Hepatic stellate cell (primary cell): ENCODE measurements at places on chromosomes 7 and 10.

GRCh38 chr10:29736366-29737073, 101.7 kb upstream of the SVIL start:
- peak; percentile 84 for DNase-seq

DNA sequence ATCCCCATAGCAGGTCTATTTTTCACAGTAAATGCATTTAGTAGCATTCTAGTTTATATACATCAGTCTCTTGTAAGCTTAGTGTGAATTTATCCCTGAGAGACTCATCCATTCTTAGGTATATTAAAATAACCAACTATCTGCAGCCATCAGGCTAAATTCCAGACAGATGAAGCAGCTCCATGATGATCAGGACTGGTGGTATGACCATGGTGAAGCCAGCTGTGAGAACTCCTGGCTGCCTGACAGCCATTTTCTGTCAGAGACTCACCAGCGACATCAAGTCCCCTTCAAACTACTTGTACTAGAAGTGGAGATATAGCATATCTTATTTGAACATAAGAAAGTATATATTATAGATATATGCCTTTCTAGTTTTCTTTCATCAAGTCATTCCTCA, 70.3 kb upstream of the GSDME start:
- peak; percentile 45 for DNase-seq

DNA sequence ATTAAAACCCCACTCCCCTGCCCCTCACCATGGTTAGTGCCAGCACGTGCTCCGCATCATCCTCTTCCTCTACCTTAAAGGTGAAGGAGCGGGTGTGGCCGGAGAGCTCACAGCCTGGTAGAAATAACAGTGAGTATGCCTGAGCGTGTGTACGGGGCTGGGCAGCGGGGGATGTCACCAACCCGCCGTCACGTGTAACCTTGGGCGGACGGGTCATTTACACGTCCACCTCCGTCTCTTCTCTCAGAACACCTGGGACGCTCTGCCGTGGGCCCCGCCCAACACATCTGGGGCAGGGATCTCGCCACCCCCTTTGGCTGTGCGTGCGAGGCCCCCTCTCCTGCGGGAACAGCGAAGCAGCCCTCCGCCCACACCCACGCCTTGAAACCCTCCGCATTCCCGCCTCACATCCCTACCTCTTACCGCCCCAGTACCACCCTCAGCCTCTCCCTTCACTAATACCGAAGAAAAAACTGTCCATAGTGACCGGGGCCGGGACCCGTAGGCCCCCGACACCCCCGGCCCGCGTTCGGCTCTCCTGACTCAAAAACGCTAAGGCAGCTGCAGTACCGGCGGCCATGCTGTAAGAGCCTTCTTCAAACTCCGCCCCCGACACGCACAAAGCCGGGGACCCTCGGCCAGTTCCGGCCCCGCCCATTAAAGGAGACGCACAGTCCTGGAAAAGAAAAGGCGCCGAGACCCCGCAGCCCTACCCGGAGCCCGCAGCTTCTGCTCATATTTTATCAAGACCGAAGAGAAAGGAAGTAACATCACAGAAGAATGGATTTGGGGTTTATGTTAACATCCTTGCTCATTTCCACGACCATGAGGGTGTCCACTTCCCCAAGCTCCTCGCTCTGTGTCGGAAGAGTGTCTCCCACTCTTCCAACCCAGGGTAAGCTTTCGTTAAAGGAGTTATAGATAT, at the start of gene NPM3:
TSS of gene NPM3 (minus strand) at position 636 of the 925 bp plus-strand sequence. CDS start at position 580, 56 bp downstream.
- peak; percentile 95 for DNase-seq

DNA sequence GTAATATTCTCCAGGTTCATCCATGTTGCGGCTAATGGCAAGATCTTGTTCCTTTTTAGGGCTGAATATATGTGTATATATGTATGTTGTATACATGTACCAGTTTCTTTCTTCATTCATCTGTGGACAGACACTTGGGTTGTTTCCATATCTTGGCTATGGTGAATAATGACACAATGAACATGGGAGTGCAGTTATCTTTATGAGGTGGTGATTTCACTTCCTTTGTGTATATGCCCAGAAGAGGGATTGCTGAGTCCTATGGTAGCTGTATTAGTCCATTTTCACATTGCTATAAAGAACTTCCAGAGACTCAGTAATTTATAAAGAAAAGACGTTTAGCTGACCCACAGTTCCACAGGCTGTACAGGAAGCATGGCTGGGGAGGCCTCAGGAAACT, 17.1 kb upstream of the TSPAN15 start:
- no peak for DNase-seq

- DNase-seq: peak; percentile 66
Measured at GRCh38 chr10:35643151-35644049, 1.3 kb upstream of the FZD8 start.

- DNase-seq: no peak
Measured at GRCh38 chr10:78602201-78602932, 466.4 kb upstream of the ZMIZ1 start.

- peak; percentile 47 for DNase-seq
Measured at GRCh38 chr10:79202188-79203013, 133.6 kb downstream of the ZMIZ1 start.

GRCh38 chr10:92434385-92434784, 139.5 kb downstream of the IDE start:
- DNase-seq: no peak

- no peak for DNase-seq
Measured at GRCh38 chr7:20193873-20194272, 23.3 kb downstream of the MACC1 start.

DNA sequence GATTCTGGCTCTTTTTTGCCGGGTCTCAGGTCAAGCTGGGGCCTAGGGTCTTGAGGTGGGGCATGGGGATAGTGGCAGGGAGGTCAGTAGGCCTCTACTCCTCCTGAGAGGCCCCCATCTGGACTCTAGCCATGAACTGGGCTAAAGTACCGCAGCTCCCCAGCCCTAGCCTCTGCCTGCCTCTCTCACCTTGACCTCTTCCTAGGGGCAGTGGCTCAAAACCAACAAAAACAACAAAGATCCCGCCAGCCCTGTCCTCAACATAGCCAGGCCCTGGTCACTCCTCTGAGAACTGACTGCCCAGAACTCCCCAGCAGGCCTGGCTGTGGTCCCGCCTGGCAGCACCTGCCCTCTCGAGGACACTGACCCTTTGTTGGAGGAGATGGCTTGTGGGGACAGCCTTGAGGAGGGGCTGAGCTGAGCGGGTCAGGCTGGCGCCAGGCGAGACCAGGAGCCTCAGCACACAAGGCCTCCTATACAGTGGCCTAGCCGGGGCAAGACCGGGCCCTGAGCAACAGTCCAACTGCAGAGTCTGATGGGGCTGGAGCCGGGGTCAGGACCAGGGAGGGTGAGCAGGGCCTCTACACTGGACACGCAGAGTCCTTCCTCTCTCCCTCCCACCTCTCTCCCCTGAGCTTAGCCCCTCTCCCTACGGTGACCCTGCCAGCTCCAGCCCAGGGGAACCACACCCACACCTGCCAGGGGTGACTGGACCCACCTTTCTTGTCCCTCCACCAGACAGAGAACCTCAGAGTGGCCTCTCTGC, 11.6 kb upstream of the PPIF start:
- no peak for DNase-seq

GRCh38 chr10:101780187-101780817, 2.9 kb downstream of the NPM3 start:
- DNase-seq: no peak

- DNase-seq: no peak
Measured at GRCh38 chr7:129160161-129160905, 15.8 kb downstream of the TSPAN33 start.

- peak; percentile 31 for DNase-seq
Measured at GRCh38 chr10:110207805-110208613, 604 bp downstream of the MXI1 start.

DNA sequence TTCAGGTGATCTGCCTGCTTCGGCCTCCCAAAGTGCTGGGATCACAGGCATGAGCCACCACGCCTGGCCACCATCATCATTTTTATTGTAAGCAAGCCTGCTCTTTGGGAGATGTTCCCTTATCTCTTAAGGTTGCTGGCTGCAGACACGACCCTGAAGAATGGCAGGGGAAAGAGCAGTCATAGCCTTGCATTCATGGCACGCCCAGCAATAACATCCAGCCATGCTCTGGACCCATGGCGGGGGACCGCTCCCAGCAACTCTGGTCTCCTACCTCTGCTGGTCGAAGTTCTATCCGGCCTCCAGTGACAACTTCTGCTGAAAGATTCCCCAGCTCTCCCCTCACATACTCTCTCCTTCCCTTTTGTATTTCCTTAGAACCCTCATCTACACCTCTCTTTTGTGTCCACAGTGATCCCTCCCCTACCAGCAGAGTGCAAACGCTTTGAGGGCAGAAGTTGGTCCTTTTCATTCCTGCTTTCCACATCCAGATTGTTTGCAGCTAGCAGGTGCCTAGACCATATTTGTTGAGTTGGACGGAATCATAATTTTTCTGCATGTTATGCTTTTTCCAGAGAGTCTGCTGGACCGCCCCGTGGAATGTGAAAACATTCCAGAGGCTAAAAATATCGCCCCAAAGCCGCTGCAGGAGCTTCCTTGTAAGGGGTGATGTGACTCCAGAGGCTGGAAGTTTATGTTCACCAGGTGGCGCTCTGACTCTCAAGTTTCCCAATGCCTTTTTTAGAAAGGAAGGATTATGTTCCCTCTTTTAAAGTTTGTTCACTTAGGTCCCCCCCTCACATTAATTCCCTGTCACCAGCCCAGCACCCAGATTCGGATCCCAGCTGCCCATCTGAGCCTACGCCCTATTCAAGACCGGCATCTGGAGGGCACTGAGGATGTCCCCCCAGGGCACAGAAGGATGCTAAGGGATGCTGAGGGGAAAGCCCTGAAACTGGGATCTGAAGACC, 4.3 kb upstream of the MARVELD1 start:
- DNase-seq: peak; percentile 89

DNA sequence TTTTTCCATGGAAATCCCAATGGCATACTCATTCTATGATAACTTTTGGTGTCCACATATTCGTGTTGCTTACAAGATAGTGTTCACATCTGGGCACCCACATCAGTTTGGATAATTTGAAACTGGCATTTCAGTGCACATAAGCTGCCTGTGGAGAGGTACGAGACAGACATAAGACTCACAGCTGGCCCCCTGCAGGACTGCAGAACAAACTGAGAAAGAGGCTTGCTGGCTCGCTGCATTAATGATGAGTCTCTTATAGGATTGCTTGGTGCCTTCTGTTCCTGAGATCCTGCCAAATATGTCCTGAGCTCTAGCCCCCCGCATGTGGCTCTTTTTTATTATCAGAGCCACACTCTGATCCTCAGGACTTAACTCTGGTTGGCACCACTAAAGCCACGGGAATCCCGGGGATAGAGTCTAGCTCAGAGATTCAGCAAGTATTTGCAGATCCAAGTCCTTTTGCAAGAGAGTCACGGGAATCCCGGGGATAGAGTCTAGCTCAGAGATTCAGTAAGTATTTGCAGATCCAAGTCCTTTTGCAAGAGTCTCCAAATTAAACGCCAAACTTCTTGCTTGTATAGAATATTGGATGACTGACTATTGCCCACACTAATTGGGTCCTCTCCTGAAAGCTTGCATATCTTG, 34.0 kb upstream of the JCAD start:
- no peak for DNase-seq

GRCh38 chr7:2802504-2803341, 41.4 kb downstream of the GNA12 start:
- peak; percentile 27 for DNase-seq

DNA sequence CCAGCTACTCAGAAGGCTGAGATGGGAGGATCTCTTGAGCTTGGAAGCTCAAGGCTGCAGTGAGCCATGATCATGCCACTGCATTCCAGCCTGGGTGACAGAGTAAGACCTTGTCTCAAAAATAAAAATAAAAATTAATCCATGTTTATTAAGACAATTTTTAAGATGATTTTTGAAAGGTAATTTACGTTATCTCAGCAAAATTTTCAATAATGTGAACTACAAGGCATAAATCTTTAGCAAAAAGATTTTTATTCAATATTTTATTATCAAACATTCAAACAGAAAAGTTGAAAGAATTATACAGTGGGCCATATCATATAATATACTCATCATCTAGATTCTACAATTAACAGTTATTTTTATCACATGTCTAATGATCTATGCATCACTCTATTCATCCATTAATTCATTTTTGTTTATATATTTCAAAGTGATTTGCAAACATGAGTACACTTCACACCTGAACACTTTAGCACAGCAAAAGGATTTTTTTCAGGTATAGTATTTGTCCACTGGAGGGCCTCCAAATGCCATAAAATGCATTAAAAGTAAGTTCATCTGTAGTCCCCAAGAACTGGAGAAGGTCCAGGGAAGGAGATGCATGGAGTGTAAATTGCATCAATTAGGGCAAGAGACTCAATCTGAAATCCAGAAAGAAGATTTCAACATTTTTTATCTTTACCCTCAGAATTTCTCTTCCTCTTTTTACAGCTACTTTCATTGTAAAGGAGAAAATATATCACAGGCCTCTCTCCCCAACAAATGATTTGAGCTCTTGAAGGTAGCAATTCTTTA, 38.6 kb upstream of the RSBN1L start:
- DNase-seq: peak; percentile 23

DNA sequence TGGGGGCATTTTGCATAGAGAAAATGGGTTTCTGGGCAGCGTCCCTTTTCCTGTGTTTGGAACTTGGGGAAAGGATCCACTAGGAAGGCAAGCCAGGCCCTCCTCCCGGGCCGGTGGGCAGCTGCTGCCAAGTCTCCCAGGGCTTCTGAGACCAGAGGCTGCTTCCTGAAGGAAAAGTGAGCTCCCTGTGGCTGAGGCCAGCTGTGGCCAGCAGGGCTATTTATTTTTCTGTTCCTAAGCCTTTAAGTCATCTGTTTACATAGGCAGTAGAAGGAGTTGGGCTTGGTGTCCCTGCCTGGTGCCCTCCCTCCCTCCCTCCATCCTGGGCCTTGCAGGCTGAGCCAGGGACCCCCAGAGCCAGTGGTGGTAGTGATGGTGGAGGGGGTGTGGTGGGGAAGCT, 70.5 kb upstream of the COL13A1 start:
- peak; percentile 86 for DNase-seq

DNA sequence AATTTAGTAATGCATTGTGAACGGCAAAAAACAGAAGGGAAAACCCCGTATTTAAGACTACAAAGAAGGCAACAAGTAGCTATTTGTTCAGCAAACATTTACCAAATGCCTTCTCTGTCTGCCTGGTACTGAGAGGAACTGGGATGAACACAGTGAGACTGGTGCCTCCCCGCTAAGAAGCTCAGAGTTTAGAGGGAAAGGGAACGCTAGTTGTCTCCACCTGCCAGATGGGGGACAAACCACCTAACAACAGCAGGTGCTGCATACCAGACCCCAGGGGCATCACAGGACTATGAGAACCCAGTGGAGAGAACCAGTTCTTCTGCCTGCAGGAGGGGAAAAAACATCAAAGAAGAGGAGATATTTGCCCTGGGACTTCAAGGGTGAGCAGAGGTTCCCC, 147.1 kb downstream of the SLC25A13 start:
- DNase-seq: no peak

- DNase-seq: no peak
Measured at GRCh38 chr7:41125343-41125742, 577.5 kb downstream of the INHBA start.

GRCh38 chr7:128883622-128884448, 21.2 kb downstream of the ATP6V1F start:
- DNase-seq: peak; percentile 98

- DNase-seq: no peak
Measured at GRCh38 chr7:100547872-100548271, 8.9 kb downstream of the AGFG2 start.
